ENCODE measurements at places on chromosomes 1 and 21.
A peak's percentile ranks its signal among the peaks of the same experiment; 100 is the strongest.

DNA sequence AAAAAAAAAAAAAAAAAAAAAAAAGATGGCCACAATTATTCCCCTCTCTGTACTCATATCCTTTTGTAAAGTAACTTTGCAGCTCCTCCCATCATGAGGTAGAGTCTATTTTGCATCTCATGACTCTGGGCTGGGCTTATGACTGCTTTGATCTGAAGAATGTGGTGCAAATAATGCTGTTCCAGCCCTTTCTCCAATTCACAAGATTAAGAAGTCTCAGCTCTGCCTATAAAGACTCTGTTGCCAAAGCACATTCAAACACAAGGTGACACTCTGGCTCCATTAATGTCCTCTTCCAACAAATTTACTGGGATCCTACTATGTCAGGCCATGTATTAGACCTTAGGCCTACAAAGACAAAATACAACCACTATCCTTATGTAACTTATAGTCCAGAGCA lies 64.8 kb upstream of the PTCH2 start:
- DNase-seq, result no peak

- no peak for DNase-seq
Measured at GRCh38 chr1:176193023-176193422, 14.1 kb downstream of the COP1 start.

GRCh38 chr1:175530183-175530582 lies 213.2 kb downstream of the TNR start:
- DNase-seq, result no peak

- DNase-seq, result no peak
Measured at GRCh38 chr21:39118061-39118460, 65.2 kb downstream of the PSMG1 start.

DNA sequence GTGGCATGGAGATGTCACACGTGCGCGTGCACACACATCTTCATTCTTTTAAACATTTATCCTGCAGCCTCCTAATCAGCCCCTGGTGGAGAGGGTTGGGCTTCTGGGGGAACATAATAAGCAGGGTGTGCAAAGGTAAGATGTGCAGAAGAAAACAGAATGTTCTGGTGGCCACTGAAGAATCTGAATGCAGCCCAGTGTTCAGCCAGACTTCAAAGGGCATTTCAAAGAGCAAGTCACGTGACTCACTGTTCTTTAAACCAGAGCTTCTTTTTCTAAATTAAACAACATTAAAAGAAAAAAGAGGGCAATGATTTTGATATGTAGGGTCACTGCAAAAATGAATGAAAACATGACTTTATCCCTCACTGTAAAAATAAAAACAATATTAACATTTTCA lies 89.8 kb downstream of the ABCA4 start:
- no peak for DNase-seq

- DNase-seq, result no peak
Measured at GRCh38 chr1:44239331-44239960, 26.2 kb downstream of the DMAP1 start.

GRCh38 chr1:226248091-226248490 lies 24.6 kb downstream of the MIXL1 start:
- DNase-seq, result no peak

DNA sequence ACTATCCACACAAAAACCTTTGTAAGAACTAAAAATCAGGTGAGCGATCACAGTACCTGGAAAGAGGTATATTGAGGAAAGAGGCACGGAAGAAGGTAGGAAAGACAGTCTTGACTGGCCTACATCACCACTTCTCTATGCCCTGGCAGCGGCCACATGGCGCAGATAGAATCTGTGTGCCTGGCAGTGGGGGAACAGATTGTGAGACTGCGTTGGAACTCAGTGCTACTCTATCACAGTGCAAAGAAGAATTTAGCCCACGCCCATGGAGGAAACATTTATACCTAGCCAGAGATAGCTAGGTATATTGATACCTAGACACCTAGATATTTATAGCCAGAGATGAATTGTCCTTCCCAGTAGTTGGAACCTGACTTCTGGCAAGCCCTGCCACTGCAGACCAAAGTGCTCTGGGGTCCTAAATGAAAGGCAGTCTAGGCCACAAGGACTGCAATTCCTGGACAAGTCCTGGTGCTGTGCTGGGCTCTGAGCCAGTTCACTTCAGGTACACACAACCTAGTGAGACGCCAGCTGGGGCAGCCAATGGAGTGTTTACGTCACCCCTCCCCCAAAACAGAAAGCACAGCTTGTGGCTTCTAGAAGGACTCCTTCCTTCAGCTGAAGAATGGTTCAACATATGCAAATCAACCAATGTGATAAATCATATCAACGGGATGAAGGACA lies 51.9 kb downstream of the DHX9 start:
- DNase-seq, result no peak

DNA sequence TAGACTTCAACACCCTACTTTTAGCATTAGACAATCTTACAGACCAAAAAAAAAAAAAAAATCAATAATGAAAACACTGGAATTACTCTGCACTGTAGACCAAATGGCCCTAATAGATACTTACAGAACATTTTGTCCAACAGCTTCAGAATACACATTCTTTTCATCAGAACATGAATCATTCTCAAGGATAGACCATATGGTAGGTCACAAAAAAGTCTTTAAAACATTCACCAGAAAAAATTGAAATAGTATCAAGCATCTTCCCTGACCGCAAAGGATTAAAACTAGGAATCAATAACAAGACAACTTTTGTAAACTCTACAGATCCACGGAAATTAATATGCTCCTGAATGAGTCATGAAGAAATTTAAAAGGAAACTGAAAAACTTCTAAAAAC lies 22.5 kb downstream of the ZNF670 start:
- no peak for DNase-seq

GRCh38 chr1:9075022-9075421 lies 5.6 kb upstream of the SLC2A5 start:
- no peak for DNase-seq

DNA sequence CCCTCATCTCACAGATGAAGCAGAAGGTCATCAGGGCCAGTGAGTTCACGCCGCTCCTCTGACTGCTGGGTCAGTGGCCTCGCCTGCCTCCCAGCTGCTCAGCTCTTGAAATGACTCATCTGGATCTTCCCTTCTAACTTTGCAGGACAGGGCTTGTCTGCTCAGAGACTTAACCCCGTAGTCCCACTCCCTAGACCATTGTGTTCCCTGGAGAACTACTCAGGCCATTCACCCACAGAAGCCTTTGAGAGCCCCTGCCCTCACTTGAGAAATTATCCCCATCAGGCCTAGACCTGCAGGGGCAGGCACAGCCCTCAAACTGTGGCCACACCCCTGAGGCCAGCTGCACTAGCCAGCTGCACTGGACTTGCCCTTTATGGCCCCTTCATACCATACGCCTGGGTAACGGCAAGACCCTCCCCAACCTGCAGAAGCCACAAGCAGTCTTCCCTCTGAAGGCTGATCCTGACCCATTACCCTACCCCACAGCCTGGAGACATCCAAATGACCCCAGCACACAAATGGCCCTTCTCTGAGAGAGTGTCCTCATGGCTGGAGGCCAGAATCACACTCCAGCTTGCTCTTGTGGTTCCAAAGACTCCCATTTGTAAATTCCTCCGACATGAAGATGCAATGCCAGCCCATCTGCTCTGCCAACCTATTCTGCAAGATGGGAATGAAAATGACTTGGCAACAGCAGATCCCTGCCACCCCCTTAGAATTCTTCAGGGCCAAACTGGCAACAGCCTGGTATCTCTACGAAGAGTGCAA lies 33.2 kb downstream of the RCSD1 start:
- DNase-seq, result no peak

GRCh38 chr1:8317647-8318381 lies at the start of gene SLC45A1:
Gene SLC45A1, plus strand, starts transcription at chr1:8318114. Its CDS starts 6,216 bp downstream, at chr1:8324330.
- DNase-seq, result peak; percentile 87

DNA sequence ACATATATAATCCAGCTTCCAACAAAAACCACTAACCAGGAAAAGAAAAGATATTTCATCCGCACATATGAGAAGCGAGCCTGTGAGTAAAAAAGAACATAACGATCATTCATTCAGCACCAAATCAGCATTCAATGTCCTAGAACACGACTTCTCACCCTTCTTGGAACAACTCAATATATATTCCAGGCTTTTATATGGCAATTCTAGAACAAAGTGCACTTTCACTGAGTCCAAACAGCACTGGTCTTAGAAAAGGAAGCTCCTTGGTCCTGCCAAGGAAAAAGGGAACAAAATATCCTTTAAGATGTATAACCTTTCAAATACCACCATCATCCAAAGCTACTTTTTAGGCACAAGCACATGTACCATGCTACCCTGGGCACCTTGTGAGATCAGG lies 44.5 kb downstream of the RPL5 start:
- DNase-seq, result no peak

GRCh38 chr1:83515578-83516154 lies 483.3 kb downstream of the TTLL7 start:
- DNase-seq, result no peak

Measured in activated T-cell treated with anti-CD3 and anti-CD28 coated beads, Interleukin-2, amount 50 U/mL, for 24 hours (primary cell).